ENCODE measurements at places on chromosomes 6 and 20.

- DNase-seq, result no peak
Observed at GRCh38 chr20:10805764-10806163, 132.0 kb upstream of the JAG1 start.

DNA sequence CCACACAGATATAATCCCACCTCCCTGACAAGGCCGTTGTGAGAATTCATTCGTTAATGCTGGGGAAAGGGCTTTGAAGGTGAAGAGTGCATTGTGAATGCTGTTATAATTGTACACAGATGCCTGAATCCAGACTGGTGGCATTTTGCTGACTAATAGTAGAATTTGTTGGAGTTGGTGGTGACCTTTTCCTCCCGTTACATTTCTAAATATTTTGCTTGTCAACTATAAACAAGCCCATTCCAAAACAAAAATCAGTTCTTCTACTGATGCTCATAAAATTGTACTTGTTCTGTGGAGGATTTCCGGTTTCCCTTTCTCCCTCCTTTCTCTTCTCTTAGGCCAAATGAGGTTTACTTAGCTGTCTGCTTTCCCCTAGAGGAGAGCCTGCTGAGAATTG is 253.1 kb upstream of the SUPT3H start:
- no peak for DNase-seq

DNA sequence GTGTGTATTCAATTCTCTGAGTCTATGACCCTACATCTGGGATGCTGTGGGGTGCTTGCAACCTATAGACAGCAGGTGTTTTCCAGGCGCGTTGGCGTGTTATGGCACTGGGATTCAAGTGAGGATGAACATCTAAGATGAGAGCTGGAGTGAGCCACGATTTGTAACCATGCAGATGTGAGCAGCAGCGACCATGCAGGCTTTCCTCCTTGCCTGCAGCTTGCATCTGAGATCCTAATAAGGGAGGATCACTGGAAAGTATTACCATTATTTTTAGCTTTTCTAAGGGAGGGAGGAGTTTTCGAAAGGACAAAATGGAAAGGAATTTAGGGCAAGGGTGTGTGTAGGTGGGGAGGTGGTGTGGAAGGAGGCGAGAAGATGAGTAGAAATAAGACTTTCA is 216.7 kb downstream of the ATXN1 start:
- no peak for DNase-seq

- DNase-seq, result no peak
Observed at GRCh38 chr20:13909067-13909466, 81.3 kb downstream of the SEL1L2 start.

GRCh38 chr6:33955566-33955965 is 151.8 kb upstream of the MLN start:
- no peak for DNase-seq

- no peak for DNase-seq
Observed at GRCh38 chr20:35820715-35821114, 48.9 kb downstream of the PHF20 start.
